ENCODE measurements at places on chromosomes 5 and 9.

DNA sequence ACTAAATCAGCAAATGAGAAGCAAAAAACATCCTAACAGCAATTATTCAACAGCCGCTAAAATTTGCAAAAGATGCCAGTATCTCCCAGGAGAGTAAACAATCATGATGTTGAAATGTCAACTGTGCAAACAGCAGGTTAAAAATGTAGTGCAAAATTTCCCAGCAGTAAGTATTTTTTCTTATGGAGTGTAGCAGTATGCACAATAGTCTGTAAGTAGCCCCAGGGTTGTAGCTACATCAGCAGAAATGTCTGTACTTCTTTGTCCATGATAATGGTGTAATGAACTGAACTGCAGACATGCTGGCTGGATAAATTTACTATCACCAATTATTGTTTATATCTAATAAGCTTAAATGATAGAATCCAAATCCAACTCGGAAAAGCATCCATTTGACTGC lies 31.4 kb downstream of the GRIN3A start:
- no peak for DNase-seq

DNA sequence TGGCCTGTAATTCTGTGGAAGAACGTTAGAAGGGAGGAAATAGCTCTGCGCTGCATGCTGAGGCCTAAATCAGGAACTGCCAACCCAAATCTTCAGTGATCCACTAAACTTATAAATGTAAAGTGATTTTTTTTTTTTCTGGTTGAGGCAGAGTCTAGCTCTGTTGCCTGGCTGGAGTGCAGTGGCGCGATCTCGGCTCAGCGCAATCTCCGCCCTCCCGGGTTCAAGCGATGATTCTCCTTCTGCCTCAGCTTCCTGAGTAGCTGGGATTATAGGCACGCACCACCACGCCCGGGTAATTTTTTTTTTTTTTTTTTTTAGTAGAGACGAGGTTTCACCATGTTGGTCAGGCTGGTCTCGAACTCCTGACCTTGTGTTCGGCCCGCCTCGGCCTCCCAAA lies 717.4 kb upstream of the FAM174A start:
- no peak for DNase-seq

DNA sequence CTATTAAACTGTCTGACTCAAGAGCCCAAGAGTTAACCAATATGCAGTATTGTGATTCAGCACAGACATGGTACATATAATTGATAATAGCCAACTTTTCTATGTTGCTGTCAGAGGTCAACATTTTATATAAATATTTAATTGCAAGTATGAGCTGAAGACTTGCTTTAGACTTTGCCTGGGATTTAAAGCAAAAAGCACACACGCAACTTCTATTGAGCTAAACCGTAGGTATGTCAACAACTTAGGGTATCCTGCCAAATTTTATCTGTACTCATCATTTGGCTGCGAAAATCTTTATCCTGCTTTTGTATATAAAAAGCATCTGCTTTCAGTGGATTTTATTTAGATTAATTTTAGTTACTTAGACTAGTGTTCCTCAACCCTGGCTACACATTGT lies 27.4 kb downstream of the UHRF2 start:
- no peak for DNase-seq

DNA sequence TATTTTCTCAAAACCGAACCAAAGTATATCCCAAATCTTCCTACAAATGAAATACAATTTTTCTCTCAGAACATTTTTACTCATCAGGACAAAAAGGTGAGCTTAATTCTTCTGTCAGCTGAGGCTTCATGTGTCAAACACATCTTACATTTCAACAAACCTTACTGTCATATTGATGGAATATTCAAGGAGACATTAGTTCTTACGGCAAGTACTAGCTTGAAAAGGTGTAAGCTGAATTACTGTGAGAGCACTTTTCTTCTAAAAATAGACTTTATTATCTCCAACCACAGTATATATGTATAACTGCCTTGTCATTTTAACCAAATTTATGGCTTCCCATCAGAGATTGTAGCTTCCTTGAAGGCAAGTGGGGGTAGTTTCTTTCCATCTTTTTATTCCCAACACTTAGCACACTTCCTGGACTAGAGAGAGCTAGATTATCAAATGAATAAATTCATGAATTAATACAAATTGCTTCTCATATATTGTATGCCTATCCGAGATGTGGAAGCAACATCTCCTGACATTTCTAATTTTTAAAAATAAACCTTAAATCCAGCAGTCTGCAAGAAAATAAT lies 822.7 kb upstream of the DMAC1 start:
- DNase-seq: no peak

GRCh38 chr5:136235321-136235720 lies 42.4 kb upstream of the SMIM32 start:
- no peak for DNase-seq
